M059J (cell line): ENCODE measurements at places on chromosomes 1 and 21.
A peak's percentile ranks its signal among the peaks of the same experiment; 100 is the strongest.

DNA sequence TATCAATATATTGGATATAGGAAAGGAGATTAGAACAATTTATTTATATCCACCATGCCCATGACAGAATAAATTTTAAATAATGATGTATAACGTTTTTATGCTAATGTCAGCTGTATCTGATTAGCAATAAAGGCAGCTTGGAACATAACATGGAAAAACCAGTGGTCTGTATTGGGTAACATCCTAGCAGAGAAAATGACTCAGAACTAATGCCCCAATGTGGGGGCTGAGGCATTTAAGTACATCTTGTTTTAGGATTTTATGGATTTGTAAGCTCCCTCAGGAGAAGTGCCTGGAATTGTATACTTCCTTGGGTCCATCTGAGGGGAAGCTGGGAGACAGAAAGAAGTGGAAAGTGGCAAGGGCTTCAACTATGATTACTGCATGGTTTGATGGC lies 82.3 kb downstream of the HMCN1 start:
- DNase-seq, result peak; percentile 18

GRCh38 chr1:26705788-26706311 lies 10.0 kb downstream of the ARID1A start:
- DNase-seq, result peak; percentile 91

GRCh38 chr1:178593515-178593914 lies 80.6 kb downstream of the TEX35 start:
- no peak for DNase-seq

DNA sequence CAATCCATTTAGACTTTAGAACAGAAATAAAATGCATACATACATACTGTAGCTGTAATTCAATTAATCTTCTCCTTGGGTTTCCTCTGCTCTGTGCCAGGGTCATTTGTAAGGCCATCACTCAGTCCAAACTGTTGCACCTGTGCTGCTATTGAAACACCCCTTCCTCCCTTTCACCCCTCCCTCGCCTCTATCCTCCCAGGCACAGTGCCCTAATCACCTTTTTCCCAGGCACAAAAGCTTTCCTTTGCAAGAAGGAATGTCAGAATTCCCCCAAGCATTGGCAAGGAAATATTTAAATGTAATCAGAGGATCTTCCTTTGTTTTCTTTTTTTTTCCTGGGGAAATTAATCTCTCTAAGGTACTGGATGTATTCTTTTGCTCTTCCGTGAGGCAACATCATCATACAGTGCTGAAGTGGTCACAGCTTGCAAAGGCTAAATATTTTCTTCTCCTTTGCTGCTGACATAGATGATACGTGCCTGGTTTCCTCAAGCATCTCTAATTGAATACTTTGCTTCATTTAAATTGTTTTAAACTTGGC lies 339.3 kb upstream of the NR5A2 start:
- DNase-seq, result peak; percentile 28

GRCh38 chr1:7426780-7427604 lies 344.1 kb upstream of the VAMP3 start:
- no peak for DNase-seq

DNA sequence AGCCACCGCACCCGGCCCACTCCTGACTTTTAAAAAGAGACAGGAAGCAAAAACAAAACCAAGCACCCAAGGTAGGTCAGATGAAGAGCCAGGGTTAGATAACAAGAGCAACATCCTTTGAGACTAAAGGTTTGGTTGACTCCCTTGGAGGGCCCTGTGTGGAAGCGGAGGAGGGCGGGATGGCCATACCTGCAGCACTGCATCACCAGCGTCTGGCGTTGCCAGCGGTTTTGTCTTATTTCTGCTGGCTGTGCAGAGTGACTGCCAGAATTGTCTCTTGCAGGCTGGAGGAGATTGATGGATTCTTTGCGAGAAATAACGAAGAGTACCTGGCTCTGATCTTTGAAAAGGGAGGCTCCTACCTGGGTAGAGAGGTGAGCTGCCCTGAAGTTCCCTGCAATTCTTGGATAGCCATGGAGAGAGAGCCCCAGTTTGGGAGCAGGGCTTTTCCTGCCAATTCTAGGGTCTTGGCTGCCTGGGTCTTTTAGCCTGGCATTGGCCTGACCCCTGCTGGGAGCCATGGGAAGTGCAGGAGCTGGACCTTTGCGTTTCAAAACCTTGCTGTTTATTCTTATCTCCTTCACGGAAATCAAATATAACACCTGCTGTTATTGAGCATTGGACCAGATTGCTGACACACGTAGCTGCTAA lies 24.0 kb downstream of the QSOX1 start:
- DNase-seq, result peak; percentile 49
